ENCODE measurements at places on chromosomes 3 and 15. TPM values are rescaled to one million over a fixed set of nuclear protein-coding genes. Genes with fewer than 3 reads are reported as not detected.

The INSYN1 gene
- total RNA-seq = 19.9 TPM

The CLDN1 gene
- total RNA-seq = 9.4 TPM

The GABRR3 gene
- total RNA-seq = 25.8 TPM

The PP2D1 gene
- total RNA-seq = not detected

The SPATA12 gene
- total RNA-seq = not detected

The PTX3 gene
- total RNA-seq = 4.4 TPM

The CPB1 gene
- total RNA-seq = 6.6 TPM

The GOLGA6L2 gene
- total RNA-seq = not detected

The HIGD2B gene
- not detected for total RNA-seq

The COL8A1 gene
- 40.2 TPM for total RNA-seq

The NPAP1 gene
- 0.27 TPM for total RNA-seq

The C2CD4B gene
- total RNA-seq = 5.7 TPM

The ZBED2 gene
- total RNA-seq = 0.49 TPM

The CPEB1 gene
- total RNA-seq = 9.8 TPM

The FMN1 gene
- total RNA-seq = 67.1 TPM

The ST3GAL6 gene
- total RNA-seq = 7.3 TPM

The RLBP1 gene
- 102 TPM for total RNA-seq

The GOLGA6A gene
- total RNA-seq = 0.49 TPM

The AMOTL2 gene
- total RNA-seq = 228 TPM

The CCR8 gene
- total RNA-seq = not detected

The CCDC80 gene
- 43.5 TPM for total RNA-seq

The STAB1 gene
- 53.9 TPM for total RNA-seq

The CAND2 gene
- 17.7 TPM for total RNA-seq

The A4GNT gene
- total RNA-seq = 0.33 TPM

The GOLGA8G gene
- not detected for total RNA-seq

The NR1I2 gene
- total RNA-seq = 0.38 TPM

The DCBLD2 gene
- total RNA-seq = 80.5 TPM

The ZNF774 gene
- 4.4 TPM for total RNA-seq

The C3orf85 gene
- not detected for total RNA-seq

The SKOR1 gene
- 0.33 TPM for total RNA-seq

The NLGN1 gene
- 74.2 TPM for total RNA-seq

The ADAMTS9 gene
- 77.6 TPM for total RNA-seq

The PLXND1 gene
- total RNA-seq = 114 TPM

The GRK7 gene
- total RNA-seq = 1.3 TPM

The CMTM8 gene
- 3.4 TPM for total RNA-seq

The ZBTB20 gene
- total RNA-seq = 95.2 TPM

The WDR72 gene
- 1.4 TPM for total RNA-seq

The SERINC4 gene
- total RNA-seq = 3.8 TPM

The HDC gene
- total RNA-seq = 3.8 TPM

The UPK1B gene
- 10.1 TPM for total RNA-seq

The GABRB3 gene
- 44.0 TPM for total RNA-seq

The FHIT gene
- 6.8 TPM for total RNA-seq

The ADAMTSL3 gene
- 44.9 TPM for total RNA-seq

The AHSG gene
- not detected for total RNA-seq

The CORO2B gene
- 43.0 TPM for total RNA-seq

The SCG5 gene
- 42.4 TPM for total RNA-seq
